ENCODE measurements at places on chromosomes 2 and 18.

GRCh38 chr2:19021100-19021476, 337.3 kb downstream of the OSR1 start:
- peak; percentile 83 for DNase-seq

- no peak for DNase-seq
These were observed 1.5 kb upstream of the RESP18 start for GRCh38 chr2:219334076-219334475.

DNA sequence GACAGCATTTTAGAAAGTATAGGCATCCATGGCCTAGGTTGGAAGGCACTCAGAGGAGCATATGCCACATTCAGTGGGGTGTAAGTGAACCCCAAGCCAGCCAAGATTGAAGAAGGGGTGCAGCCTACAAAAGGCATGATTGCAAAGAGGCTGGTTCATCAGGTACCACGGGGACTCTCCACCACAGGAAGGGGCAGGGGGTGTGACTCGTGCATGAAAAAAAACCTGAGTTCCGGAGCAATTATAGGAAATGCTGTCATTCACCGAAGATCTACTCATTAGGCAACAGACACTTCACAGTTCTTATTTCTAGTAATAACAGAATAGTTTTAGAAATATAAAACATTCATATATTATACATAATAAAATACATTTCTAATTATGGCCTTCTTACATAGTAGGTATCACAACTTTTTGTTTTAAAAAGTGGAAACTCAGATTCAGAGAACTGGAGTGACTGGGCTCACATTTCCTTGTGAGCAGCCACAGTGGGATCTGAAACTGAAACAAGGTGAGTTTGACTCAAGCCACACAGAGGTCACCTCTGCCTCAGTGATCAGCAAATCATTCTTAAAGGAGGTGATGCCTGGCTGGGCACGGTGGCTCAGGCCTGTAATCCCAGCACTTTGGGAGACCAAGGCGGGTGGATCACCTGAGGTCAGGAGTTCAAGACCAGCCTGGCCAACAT, 188.4 kb upstream of the GYPC start:
- DNase-seq, result no peak

- no peak for DNase-seq
These were observed 35.1 kb downstream of the TMEM18 start for GRCh38 chr2:641872-642815.

GRCh38 chr2:135555311-135555710, 24.0 kb downstream of the R3HDM1 start:
- DNase-seq, result no peak

- DNase-seq, result peak; percentile 38
These were observed 137.4 kb upstream of the ETAA1 start for GRCh38 chr2:67259556-67260342.

- peak; percentile 64 for DNase-seq
These were observed 13.2 kb downstream of the NRP2 start for GRCh38 chr2:205695460-205695991.

GRCh38 chr18:55515214-55515613, 72.8 kb downstream of the TCF4 start:
- no peak for DNase-seq

GRCh38 chr18:61549889-61550288, 216.7 kb downstream of the CDH20 start:
- DNase-seq, result no peak

DNA sequence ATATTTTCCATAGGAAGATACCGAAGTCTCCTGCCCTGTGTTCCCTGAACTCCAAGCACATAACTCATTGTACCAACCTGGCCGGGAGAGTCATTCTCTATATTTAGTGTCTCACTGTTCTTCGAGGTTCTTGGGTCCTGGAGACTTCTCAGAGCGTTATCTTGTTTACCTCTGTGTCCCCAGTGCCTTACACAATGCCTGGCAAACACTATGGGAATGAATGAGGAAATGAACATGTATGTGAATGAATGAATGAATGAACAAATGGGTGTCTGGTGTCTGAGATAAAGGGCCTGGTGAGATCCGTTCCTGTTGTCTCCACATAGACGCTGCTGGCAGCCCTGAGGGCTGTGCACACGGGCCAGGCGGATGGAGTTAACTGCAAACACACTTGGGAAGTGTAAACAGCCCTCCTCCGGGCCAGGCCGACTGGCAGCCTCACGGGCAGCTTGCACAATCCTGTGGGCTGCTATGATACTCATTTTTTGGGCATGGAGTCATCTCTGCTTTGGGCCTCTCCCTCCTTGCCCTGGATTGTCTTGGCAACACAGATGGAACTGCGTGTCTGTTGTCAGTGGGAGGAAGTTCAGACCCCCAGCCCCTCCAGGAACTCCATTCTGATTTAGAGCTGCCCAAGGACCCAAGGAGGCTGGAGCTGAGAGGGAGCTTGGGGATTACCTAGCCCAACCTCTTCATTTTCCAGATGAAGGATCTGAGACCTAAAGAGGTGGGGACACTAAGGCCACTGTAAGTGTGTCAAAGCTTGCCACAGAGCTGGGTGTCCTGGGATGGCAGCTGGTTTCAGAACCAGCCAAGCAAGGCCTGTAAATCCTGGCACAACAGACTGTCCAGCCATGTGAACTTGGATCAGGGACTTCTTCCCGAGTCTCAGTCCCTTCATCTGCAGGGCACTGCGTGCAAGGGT, 124.4 kb downstream of the INHBB start:
- peak; percentile 96 for DNase-seq

DNA sequence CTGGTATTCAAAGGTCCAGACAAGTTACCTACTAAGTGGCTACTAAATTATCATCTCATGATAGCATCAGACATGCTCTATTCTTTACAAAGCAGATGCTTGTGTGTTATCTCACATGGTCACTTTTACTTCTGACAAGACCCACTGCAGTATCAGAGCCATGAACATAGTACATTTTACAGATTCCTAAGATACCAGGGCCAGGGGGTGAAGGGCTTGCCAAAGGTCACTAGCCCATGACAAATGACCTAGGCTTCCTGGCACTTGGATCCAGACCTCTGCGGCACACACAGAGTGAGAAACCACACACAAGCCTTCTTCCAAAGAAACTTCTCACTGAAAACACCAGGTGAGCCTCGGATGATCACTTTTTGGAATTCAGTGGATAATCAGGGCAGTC, 446.8 kb downstream of the EIPR1 start:
- no peak for DNase-seq

DNA sequence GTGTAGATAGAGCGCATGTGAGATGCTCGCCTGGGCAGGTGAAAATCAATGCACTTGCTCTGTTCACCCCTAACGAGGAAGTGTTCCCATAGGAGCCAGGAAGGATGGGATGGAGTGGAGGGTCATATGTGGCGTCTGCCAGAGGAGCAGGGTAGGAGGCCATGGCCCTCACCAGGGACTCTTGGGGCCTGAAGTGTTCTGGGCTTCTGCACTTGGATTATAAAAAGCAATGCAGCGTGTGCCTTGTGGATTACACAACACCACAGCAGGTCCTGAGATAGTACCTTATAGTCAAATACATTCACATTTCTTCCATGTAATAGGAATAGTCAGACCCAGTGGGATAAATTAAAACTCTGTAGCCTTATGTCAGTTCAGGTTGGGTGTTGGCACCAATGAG, 100.1 kb downstream of the CABLES1 start:
- DNase-seq, result no peak

DNA sequence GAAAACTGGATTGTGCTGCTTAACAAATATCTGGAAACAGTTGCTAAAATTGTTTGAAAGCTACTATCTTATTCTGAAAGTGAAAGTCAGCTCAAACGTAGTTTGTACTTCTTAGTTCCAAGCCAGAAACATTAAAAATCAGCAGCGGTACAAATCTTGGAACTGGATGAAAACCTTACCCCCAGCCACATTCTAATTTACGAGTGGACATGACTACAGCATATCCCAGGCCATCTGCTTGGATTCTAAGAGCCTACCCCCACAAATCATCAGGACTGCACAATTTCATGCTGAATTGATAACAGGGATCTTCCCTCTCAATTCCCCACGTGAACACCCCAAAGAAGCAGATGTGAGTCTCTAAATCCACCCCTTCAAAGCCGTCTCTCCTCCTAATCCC, 158.7 kb upstream of the NCKAP5 start:
- DNase-seq, result peak; percentile 5

- peak; percentile 72 for DNase-seq
These were observed 18.7 kb upstream of the ACVR1 start for GRCh38 chr2:157894694-157895435.

DNA sequence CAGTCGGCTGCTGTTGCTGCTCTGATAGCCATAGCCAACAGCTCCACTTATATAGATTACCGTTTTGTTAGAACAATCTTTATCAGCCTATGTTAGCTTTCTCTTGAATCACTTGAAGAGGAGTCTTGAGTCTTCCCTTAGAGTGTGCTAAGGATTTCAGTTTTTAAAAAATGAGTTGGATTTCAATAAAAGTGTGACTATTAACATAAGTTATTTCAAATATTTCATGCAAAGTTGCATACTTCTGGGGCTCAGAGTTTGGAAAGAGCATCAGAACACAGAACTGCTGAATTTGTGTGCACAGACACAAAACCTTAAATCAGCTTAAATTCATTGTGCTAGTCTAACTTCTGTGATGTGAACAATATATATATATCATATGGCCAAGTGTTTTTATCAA, 174.7 kb downstream of the MTX2 start:
- DNase-seq, result peak; percentile 33

GRCh38 chr2:26161926-26162325, 11.0 kb upstream of the GAREM2 start:
- DNase-seq, result no peak

GRCh38 chr18:28120828-28121515, 56.0 kb downstream of the CDH2 start:
- DNase-seq, result no peak

- no peak for DNase-seq
These were observed 51.8 kb upstream of the EPC2 start for GRCh38 chr2:148592791-148593190.

GRCh38 chr2:213336253-213336770, 52.0 kb downstream of the SPAG16 start:
- DNase-seq, result no peak

DNA sequence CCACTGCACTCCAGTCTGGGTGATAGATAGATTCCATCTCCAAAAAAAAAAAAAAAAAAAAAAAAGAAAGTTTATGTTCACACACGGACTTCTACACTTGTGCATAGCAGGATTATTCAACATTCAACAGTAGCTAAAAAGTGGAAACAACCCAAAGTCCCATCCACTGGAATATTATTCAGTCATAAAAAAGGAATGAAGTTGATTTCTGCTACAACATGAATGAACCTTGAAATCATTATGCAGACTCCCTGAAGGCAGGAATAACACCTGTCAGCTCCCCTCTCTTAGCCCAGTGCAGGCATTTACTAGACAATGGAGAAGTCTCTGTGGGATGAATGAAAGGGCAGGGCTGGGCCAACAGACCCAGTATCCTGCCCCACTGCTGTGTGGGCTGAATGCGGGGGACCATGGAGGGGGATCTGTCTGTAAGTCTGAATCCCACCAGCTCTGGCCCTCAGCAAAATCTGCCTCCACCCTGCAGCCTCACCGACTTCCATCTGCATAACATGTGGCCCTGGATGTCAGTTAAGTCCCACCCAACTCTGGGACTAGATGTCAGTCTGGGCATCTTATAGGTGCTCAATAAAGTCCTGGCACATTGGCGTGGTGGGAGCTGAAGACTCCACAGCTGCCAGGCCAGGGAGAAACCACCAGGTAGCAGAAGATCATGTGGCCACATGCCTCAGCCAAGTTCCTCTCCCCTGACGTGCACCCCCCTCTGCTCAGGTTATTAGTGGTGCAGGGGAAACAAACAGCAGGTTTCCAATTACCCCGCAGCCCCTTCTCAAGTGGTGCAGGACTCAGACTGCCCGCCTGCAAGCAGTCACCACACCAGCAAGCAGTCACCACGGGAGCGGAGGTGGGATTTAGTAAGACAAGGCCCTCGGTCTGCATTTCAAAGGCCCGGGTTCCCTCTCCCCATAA, 8.9 kb downstream of the ZFP36L2 start:
- DNase-seq, result no peak

DNA sequence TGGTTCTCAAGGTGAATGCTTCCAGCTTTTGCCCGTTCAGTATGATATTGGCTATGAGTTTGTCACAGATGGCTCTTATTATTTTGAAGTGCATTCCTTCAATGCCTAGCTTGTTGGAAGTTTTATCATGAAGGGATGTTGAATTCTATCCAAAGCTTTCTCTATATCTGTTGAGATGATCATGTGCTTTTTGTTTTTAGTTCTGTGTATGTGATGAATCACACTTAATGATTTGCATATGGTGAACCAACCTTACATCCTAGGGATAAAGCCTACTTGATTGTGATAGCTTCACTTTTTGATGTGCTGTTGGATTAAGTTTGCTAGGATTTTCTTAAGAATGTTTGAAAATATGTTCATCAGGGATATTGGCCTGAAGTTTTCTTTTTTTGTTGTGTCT, 112.1 kb downstream of the MBD2 start:
- no peak for DNase-seq

- no peak for DNase-seq
These were observed 230.4 kb downstream of the FHOD3 start for GRCh38 chr18:36527740-36528455.

DNA sequence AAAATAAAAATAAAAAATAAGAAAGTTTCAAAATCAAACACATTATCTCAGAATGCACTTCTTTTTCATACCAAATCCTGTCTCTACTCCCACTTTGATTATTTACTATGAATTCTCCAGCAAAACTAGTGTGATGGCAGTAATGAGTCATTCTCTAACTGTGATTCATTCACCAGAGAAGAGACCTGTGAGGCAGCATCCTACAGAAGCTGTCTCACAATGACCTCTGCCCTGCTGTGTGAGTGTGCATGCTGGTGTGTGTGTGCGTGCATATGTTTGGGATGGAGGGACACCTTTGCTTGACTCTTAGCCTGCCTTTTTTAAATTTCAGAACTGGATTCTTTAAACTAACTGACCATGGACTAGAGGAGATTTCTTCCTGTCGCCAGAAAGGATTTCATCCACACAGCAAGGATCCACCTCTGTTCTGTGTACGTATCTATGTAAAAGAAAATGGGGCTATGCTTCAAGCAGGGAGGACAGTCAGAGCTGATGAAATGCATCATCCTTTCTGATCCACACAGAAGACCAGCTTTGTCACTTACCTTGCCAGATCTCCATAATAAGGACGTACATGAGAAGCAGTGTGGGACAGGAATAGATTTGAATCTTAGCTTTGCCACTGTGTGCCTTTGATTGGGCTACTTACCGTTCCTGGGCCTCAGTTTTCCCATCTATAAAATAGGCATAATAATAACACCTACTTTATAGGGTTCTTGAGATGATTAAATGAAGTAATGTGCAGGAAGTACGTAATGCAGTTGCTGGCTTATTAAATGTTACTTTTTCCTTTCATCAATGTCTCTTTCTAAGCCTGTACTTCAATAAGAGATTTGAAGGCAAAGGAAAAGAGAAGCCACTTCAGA, 31.2 kb downstream of the STAMBP start:
- DNase-seq, result peak; percentile 66

All from GM03348 (cell line).